Neural crest cell (in vitro differentiated cells): ENCODE measurements at places on chromosomes 6 and 20. TPM values are rescaled to one million over a fixed set of nuclear protein-coding genes. Genes with fewer than 3 reads are reported as not detected.

Gene CDYL
- total RNA-seq = 54.2 and 60.6 TPM in 2 replicates

Gene ENPP4
- 3.3 and 3.6 TPM in 2 replicates for total RNA-seq

Gene PDYN
- total RNA-seq = 0.55 and 0.63 TPM in 2 replicates

Gene CALHM4
- total RNA-seq = not detected in 2 replicates

Gene EYS
- 0.40 and 0.48 TPM in 2 replicates for total RNA-seq

GRCh38 chr20:688809-689212 is 13.2 kb upstream of the SCRT2 start:
- H3K4me3 ChIP-seq = no peak overlapping the region
- H3K4me1 ChIP-seq = peaks cover 12% of the 10 kb centered on the region
- H3K27ac ChIP-seq = no peak overlapping the region

DNA sequence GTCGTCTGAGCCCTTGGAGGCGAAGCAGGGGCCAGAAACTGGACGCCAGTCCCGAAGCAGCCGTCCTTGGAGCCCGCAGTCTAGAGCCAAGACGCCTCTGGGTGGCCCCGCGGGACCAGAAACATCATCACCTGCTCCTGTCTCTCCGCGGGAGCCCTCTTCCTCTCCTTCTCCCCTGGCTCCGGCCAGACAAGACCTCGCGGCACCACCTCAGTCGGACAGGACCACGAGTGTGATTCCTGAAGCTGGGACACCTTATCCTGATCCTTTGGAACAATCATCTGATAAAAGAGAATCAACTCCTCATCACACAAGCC is 416 bp downstream of the RSPH4A start:
- H3K27me3 ChIP-seq = peaks cover 29% of the 10 kb centered on the region
- peaks cover 17% of the 10 kb centered on the region for H3K4me1 ChIP-seq
- peak overlapping the region; percentile 95 for H3K4me3 ChIP-seq
- H3K36me3 ChIP-seq = peaks cover 3% of the 10 kb centered on the region
- peak; percentile 5 for DNase-seq
- peak overlapping the region; percentile 91 for H3K27ac ChIP-seq

GRCh38 chr6:51415501-51415900 is 596.8 kb downstream of the TFAP2B start:
- H3K36me3 ChIP-seq = no peaks in the 10 kb centered on the region
- H3K27ac ChIP-seq = no peak overlapping the region
- no peak for DNase-seq

DNA sequence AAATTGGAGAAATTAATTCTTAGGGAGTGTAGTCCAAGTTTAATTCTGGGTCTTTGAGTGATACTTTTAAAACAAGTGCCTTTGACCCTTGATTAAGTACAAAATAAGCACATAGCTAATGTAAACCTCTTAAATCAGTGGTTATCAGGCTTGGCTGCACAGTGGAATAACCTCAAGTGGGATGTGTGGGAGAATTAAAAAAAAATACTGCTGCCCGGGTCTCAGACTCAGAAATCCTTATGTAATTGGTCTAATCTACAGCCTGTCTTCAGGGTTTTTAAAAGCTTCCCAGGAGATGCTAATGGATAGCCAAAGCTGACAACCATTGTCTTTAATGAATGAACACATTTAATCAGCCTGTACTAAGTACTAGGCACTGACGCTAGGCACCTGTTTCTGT is 28.5 kb upstream of the TMEM14A start:
- peaks cover 45% of the 10 kb centered on the region for H3K4me1 ChIP-seq
- H3K27me3 ChIP-seq = no peaks in the 10 kb centered on the region
- H3K36me3 ChIP-seq = no peaks in the 10 kb centered on the region

- H3K4me1 ChIP-seq = peaks cover 35% of the 10 kb centered on the region
- H3K27ac ChIP-seq = peak overlapping the region; percentile 58
- no peaks in the 10 kb centered on the region for H3K27me3 ChIP-seq
- DNase-seq = no peak
Observed at GRCh38 chr6:43627008-43627825, 1.8 kb downstream of the GTPBP2 start.

GRCh38 chr20:38764567-38765318 is 16.5 kb downstream of the ACTR5 start:
- no peak overlapping the region for H3K27ac ChIP-seq
- no peak for DNase-seq

- no peaks in the 10 kb centered on the region for H3K4me1 ChIP-seq
- H3K36me3 ChIP-seq = peaks cover 7% of the 10 kb centered on the region
- no peak overlapping the region for H3K27ac ChIP-seq
- no peak overlapping the region for H3K4me3 ChIP-seq
- H3K27me3 ChIP-seq = no peaks in the 10 kb centered on the region
- no peak for DNase-seq
Observed at GRCh38 chr20:50582591-50583234, 72.5 kb downstream of the PTPN1 start.

- H3K4me1 ChIP-seq = peaks cover 20% of the 10 kb centered on the region
- H3K27me3 ChIP-seq = peaks cover 13% of the 10 kb centered on the region
Observed at GRCh38 chr20:62875419-62876361, 14.1 kb upstream of the TCFL5 start.

GRCh38 chr20:57076152-57076652 is 190.2 kb downstream of the BMP7 start:
- H3K4me1 ChIP-seq = peaks cover 11% of the 10 kb centered on the region
- H3K27ac ChIP-seq = no peak overlapping the region
- H3K4me3 ChIP-seq = no peak overlapping the region
- H3K27me3 ChIP-seq = peaks cover 34% of the 10 kb centered on the region
- DNase-seq = no peak

- DNase-seq = no peak
- no peaks in the 10 kb centered on the region for H3K36me3 ChIP-seq
- no peak overlapping the region for H3K27ac ChIP-seq
- no peak overlapping the region for H3K4me3 ChIP-seq
- no peaks in the 10 kb centered on the region for H3K27me3 ChIP-seq
Observed at GRCh38 chr6:45832063-45832462, 183.6 kb downstream of the CLIC5 start.

GRCh38 chr6:63349401-63349800 is 29.6 kb upstream of the LGSN start:
- H3K36me3 ChIP-seq = no peaks in the 10 kb centered on the region
- H3K4me1 ChIP-seq = no peaks in the 10 kb centered on the region
- no peak overlapping the region for H3K27ac ChIP-seq
- no peak overlapping the region for H3K4me3 ChIP-seq
- no peaks in the 10 kb centered on the region for H3K27me3 ChIP-seq
- DNase-seq = no peak

DNA sequence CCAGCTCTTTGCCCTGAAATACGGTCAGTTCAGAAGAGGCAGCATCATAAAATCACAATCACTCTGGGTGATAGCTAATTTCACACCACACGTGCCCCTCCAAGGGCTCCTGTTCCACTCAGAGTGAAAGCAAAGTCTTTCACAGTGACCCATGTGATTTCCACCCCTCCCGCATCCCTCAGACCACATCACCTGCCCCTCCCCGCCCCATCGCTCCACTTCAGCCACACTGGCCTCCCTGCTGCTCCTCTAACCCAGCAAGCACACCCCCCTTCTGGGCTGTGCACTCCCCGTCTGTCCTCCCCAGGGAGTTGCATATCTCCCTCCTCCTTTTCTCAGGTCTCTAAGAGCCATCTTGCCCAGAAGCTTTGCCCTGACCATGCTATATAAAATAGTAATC is 74.5 kb downstream of the PSMG4 start:
- no peaks in the 10 kb centered on the region for H3K36me3 ChIP-seq
- H3K27ac ChIP-seq = no peak overlapping the region
- H3K27me3 ChIP-seq = no peaks in the 10 kb centered on the region
- no peak overlapping the region for H3K4me3 ChIP-seq
- no peak for DNase-seq
- H3K4me1 ChIP-seq = peaks cover 74% of the 10 kb centered on the region

GRCh38 chr6:116449565-116449964 is 11.6 kb upstream of the CALHM6 start:
- peaks cover 5% of the 10 kb centered on the region for H3K4me1 ChIP-seq
- no peak overlapping the region for H3K4me3 ChIP-seq
- no peaks in the 10 kb centered on the region for H3K27me3 ChIP-seq
- no peak overlapping the region for H3K27ac ChIP-seq
- H3K36me3 ChIP-seq = no peaks in the 10 kb centered on the region
- no peak for DNase-seq

- peaks cover 9% of the 10 kb centered on the region for H3K4me1 ChIP-seq
- DNase-seq = no peak
- H3K27ac ChIP-seq = no peak overlapping the region
- H3K27me3 ChIP-seq = no peaks in the 10 kb centered on the region
- no peak overlapping the region for H3K4me3 ChIP-seq
- H3K36me3 ChIP-seq = peaks cover 11% of the 10 kb centered on the region
Observed at GRCh38 chr6:167538746-167539145, 213.9 kb downstream of the TTLL2 start.

DNA sequence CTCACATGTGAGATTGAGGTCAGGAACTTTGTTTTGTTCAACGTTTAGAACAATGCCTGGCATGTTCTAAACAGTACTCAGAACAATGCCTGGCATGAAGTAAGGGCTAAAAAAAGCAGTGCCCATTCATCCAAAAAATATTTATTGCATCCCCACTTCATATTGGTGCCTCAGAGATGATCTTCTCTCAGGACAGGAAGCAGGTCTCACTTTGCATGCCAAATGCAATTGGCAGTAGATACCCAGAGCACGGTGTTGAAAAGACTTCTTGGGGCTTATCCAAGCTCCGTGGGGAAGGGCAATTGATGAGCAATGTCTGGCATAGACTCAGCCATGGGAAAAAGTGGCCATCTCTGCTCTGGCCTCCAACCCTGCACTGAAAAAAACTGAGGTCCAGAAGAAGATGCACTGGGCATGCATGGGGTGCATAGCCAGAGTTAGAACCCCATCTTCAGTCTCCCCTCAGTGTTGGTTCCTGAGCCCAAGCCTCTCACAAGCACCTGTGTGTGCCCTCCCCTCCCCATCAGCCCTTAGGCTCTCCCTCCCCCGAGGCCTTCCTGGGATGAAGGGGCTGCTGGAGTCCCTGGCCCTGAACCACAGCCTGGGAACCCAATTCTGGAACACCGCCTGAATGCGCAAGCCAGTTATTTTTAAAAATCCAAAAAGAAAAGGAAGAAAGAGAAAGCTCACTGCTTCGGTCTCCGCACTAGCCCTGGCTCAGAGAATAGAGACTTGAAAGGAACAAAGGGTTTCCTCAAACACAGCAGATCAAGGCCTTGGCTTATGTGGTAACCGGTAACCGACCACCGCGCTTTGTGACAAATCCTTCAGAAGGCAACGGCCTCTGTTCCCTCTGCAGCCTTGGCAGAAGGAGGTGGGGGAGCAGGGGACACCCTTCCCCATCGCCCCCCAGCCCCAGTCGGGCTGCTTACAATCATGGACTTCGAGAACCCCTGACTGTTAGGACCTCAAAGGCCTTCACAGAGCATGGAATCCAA is 78.5 kb upstream of the SIRPA start:
- H3K36me3 ChIP-seq = no peaks in the 10 kb centered on the region
- no peak overlapping the region for H3K27ac ChIP-seq
- H3K4me3 ChIP-seq = no peak overlapping the region
- H3K27me3 ChIP-seq = peaks cover 39% of the 10 kb centered on the region
- H3K4me1 ChIP-seq = peaks cover 57% of the 10 kb centered on the region
- no peak for DNase-seq

- H3K27me3 ChIP-seq = peaks cover 2% of the 10 kb centered on the region
- H3K36me3 ChIP-seq = no peaks in the 10 kb centered on the region
- no peak for DNase-seq
Observed at GRCh38 chr6:37684801-37685200, 12.9 kb downstream of the MDGA1 start.

- no peak for DNase-seq
- no peak overlapping the region for H3K4me3 ChIP-seq
- no peak overlapping the region for H3K27ac ChIP-seq
- peaks cover 11% of the 10 kb centered on the region for H3K27me3 ChIP-seq
Observed at GRCh38 chr6:142929751-142930358, 15.1 kb downstream of the HIVEP2 start.

GRCh38 chr6:113634352-113635163 is 222.6 kb upstream of the MARCKS start:
- no peaks in the 10 kb centered on the region for H3K36me3 ChIP-seq
- H3K27ac ChIP-seq = no peak overlapping the region
- no peaks in the 10 kb centered on the region for H3K27me3 ChIP-seq
- H3K4me3 ChIP-seq = no peak overlapping the region

DNA sequence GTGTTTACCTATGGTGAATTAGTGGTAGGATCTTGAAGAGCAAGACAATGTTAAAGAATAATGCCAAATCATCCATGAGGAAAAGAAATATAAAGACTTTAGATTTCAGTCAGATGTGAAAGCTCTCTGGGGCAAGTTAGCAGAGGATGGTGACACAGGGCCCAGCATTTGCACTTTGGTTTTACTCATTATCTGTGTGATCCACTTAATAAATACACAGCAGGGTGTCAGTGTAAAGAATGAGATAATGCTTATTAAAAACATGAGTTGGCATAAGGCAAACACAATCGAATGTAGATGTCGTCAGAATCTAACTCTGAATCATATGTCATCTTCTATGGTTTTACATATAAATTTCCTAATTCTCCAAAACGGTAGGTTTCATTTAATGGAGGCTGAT is 130.4 kb upstream of the PREP start:
- H3K27ac ChIP-seq = no peak overlapping the region
- H3K4me1 ChIP-seq = no peaks in the 10 kb centered on the region
- no peaks in the 10 kb centered on the region for H3K36me3 ChIP-seq
- H3K4me3 ChIP-seq = no peak overlapping the region
